ENCODE measurements at places on chromosomes 1 and 21. TPM values are rescaled to one million over a fixed set of nuclear protein-coding genes. Genes with fewer than 3 reads are reported as not detected.

The ACTN2 gene
- 2.0 TPM for total RNA-seq

The H6PD gene
- 5.9 TPM for total RNA-seq

The TSPEAR gene
- total RNA-seq = not detected

The MROH9 gene
- total RNA-seq = not detected

The NEK2 gene
- 63.3 TPM for total RNA-seq

The OPN3 gene
- total RNA-seq = 13.3 TPM

The WDR77 gene
- total RNA-seq = 79.8 TPM

The SELL gene
- not detected for total RNA-seq

The PTCH2 gene
- total RNA-seq = 1.8 TPM

The KCNH1 gene
- 1.7 TPM for total RNA-seq

The DISP1 gene
- 24.6 TPM for total RNA-seq

The SUSD4 gene
- total RNA-seq = 3.1 TPM

The SIPA1L2 gene
- 2.0 TPM for total RNA-seq

The RAB7B gene
- total RNA-seq = not detected

DNA sequence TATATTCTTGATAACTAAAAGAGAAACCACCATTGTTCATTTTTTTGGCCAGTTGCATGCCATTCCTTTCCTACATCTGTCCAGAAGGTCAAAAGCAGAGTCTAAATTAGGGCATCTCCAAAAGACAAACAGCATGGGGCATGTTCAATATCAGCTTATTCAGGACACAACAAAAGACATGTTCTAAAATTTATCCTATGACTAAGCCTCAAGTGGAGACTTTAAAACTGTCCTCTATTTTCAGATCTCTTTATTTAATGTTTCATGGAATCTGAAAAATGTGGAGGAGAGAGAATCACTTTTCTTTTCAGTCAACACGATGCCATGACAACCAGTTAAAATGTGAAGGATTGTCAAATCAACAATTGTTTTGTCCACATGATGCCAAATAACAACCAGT lies 303.4 kb upstream of the PRMT6 start:
- no peak for DNase-seq

DNA sequence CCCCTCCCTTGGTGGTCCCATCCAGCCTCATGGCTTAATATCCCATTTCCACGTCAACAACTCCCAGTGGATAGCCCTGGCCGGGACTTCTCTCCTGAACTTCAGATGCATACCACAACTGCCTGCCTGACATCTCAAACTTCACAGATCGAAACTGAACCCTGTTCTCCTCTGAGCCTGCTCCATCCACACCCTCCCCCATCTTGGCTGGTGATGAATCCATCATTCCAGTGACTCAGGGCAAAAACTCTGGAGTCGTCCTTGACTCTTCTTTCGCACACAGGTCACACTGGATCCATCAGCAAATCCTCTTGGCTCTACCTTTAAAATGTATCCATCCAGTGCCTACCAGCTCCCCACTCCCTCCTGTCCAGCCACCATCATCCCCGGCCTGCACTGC lies 3.9 kb downstream of the TAS1R2 start:
- no peak for DNase-seq

DNA sequence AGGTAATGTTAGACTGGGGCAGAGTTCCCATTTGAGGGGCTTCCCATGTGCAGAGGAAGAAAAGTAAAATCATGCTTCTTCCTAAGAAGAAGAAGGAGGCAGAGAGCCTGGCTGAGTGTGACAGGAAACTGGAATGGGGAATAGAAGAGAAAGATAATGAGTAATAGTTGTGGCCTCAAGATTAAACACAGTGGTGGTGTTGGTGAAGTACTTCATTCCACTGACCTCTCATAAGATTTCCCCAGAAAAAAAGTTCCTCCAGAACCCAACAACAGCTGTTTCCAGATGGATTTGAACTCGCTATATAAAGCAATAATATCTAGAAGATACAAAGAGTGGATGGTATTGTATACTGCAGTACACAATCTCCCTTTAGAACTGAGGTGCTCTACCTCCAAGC lies 13.0 kb downstream of the RGS1 start:
- no peak for DNase-seq

DNA sequence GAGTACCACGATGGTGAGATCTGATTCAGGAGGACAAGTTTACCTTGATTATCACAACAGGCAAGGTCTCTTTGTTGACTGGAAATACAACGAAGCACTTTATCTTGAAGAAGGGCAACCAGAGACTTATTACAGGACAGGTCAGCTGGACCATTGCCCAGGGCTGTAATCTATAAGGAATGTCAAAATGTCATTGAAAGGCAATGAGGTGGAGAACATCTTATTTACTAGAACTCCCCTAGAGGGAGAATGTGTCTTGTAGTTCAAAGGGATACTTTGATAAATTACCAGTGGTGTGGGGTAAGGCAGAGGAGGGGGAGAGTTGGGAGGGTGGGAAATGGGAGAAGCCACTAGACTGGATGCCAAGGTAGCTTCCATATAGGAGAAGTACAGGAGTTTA lies 212.3 kb downstream of the NCAM2 start:
- DNase-seq = no peak

- no peak for DNase-seq
These were observed 10.1 kb downstream of the GNB1 start for GRCh38 chr1:1880617-1881312.

GRCh38 chr21:43939443-43940328 lies 72.4 kb upstream of the TRAPPC10 start:
- DNase-seq = no peak

GRCh38 chr1:162016631-162017030 lies 7.0 kb downstream of the OLFML2B start:
- no peak for DNase-seq

GRCh38 chr1:44031252-44032169 lies at the start of gene SLC6A9:
SLC6A9 (minus strand) TSS chr1:44031462; CDS start chr1:44024277, 7,185 bp downstream.
- DNase-seq = peak; percentile 59

- no peak for DNase-seq
These were observed 52.2 kb downstream of the MAP3K7CL start for GRCh38 chr21:29182691-29183092.

GRCh38 chr1:17579951-17580939 lies 40.7 kb downstream of the ARHGEF10L start:
- DNase-seq = peak; percentile 82

GRCh38 chr1:164969253-164969652 lies 387.3 kb downstream of the LMX1A start:
- no peak for DNase-seq

GRCh38 chr1:8218351-8219092 lies 99.4 kb upstream of the SLC45A1 start:
- no peak for DNase-seq

GRCh38 chr1:192272732-192273131 lies 44.1 kb upstream of the RGS21 start:
- DNase-seq = no peak

- peak; percentile 24 for DNase-seq
These were observed 997 bp downstream of the ZNF362 start for GRCh38 chr1:33257207-33257771.

DNA sequence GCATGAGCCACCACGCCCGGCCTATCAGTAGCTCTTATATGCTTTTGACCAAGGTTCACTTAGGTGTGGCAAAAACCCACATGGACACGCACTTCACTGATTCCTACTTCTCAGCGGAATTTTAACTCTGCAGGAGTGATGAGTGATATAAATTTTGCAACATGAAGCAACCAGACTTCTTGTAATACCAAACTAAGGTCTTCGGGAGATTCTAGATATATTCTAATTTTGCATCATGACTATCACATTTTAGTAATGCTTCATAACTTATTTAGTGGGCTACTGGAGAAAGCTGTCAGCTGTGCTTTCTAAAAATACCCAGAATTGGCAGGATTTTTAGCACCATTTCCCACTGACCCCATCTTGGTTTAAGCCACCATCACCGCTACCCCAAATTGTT lies 27.8 kb downstream of the RHCE start:
- DNase-seq = no peak

DNA sequence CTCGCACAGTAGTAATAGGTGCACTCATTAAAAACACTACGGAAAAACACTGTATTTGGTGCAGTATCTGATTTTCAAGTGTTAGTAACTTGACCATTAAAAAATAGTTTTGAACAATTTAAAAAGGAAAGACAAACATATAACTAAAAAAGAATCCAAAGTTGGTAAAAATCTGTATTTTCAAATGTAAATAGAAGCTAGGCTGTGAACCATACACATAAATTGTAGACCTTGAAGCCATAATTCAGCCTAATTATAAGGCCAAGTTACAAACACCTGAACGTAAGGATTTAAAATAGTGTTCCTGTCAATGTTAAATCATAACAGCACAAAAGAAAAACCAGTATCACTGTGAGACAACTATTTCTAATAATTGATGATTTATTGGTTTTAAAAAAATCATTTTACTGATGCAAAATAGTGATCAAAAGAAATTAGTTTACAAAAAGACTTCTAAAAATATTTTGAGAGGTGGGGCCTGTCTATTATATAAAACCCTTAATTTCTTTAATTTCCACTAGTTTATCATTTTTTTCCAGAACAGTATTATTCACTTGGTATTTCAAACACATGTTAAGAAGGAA lies 4.5 kb downstream of the IRF2BP2 start:
- no peak for DNase-seq

DNA sequence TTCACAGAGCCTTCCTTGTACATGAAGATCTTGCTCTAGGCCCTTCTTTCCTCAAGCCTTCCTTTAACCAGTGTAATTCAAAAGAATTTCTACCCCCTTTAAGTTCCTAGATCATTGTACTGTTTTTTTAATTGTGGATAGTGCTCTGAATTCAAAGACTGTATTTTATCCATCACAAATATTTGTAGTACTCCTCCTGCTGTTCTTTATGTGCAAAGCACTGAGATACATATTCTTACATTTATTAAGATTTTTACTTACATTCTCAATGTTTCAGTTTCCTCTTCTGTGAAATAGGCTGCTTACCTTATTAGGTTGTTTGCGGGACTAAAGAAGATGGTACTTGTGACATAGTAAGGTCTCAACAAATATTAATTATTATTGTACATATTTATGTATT lies 168.8 kb upstream of the PDE4B start:
- DNase-seq = no peak

- peak; percentile 71 for DNase-seq
These were observed 29.4 kb upstream of the CD2 start for GRCh38 chr1:116724765-116725375.

- no peak for DNase-seq
These were observed 38.3 kb upstream of the NRDC start for GRCh38 chr1:51916587-51917405.

DNA sequence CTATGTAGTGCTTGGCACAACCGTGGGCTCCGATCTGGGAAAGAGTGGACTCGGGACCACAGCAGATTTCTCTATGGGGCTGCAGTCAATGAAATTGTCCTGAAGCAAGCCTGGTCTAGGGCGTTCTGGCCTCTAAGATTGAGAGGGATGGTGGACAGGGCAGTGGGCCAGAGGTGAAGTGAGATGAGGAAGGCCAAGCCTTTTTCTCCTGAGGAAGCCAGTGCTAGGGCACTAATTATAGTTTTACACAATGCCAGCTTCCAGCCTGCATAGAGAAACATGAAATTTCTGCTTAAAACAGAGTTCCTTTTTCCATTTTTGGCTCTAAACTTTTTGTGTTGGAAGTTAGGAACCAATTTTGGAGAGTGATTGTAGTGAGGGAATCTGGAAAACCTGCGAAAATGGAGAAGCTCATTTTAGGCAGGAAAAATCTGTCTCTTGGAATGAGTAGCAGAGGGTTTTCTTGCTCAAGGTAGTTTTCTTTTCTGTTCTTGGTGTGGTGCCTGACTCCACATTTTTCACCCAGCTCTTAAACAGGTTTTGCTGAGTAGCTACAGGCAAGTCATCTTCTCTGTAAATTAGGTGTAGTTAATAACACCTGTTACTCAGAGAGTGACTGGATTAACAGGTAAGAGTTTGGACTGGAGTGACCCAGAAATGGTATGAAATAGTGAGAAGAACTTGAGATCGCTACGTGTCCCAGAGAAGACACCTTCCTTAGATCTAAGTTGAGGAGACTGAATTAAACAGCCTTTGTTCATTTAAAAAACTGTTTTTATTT lies 22.1 kb downstream of the UCK2 start:
- DNase-seq = no peak

DNA sequence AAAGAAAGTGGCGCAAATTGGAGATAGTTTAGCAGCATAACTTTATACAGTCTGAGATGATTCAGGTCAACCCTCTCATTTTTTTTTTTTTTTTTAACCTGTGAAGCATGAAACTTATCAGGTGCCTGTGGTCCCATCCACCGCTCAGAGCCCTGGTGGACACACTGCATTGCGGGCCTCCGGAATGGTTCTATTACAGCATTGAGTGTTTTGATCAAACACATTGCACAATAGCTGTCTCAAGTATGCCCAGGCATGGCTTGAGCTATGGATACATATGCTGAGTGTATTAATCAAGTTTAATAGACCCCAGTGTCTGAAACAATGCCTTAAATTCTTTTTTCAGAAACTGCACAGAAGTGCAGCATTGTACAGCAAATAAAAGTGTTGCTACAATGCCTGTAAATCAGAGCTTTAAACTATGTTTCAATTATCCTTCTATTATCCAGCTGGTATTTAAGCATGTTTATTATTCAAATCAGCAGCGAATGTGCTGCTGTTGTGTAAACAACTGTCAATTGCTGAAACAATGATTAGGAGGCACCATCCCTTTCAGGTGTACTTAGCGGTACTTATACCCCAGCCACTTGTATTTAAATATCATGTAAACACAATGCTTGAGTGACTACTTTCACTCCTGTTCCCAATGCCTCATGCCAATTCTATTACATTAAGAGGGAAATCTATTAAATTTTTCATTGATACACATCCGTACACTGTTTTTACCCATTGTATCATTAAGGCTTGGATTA lies 456.6 kb downstream of the RPS6KC1 start:
- no peak for DNase-seq

GRCh38 chr1:37558411-37558810 lies 1.7 kb downstream of the DNALI1 start:
- DNase-seq = no peak

- DNase-seq = no peak
These were observed 5.7 kb downstream of the ECHDC2 start for GRCh38 chr1:52915855-52916220.

- DNase-seq = peak; percentile 49
These were observed 355.1 kb downstream of the NPHP4 start for GRCh38 chr1:5637171-5637570.

- no peak for DNase-seq
These were observed 10.7 kb downstream of the PLA2G5 start for GRCh38 chr1:20080441-20081352.

GRCh38 chr1:245334827-245335490 lies 180.2 kb downstream of the KIF26B start:
- DNase-seq = no peak

- DNase-seq = peak; percentile 45
These were observed 121.8 kb downstream of the GALNT2 start for GRCh38 chr1:230188826-230189225.
